SW480 (cell line): ENCODE measurements at places on chromosomes 2 and 18.

- DNase-seq: peak; percentile 79
Measured at GRCh38 chr2:23940718-23941620, 706 bp downstream of the UBXN2A start.

- DNase-seq: no peak
Measured at GRCh38 chr18:70991577-70991976, 702.7 kb downstream of the SOCS6 start.

GRCh38 chr18:4720518-4720917 is 265.4 kb upstream of the DLGAP1 start:
- no peak for DNase-seq

GRCh38 chr2:202848813-202849212 is 22.8 kb downstream of the ICA1L start:
- no peak for DNase-seq

- no peak for DNase-seq
Measured at GRCh38 chr18:70425236-70425635, 136.4 kb downstream of the SOCS6 start.

DNA sequence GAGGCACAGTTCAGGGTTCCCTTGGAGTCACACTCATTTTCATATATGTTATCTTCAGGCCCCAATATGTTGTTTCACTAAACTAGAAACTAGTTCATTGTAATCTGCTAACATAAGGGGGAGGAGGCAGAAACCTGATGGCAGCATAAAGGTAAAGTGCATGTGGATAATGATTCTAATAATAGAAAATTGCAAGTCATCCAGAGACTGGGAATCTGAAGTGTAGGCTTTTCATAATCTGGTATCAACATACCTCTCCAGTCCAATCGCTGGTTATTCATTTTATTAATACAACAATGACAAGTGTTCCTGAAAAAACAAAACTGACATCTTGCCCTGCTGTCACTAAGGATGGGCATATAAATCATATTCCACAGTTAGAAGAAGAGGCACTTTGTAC is 326.3 kb upstream of the ZNF804A start:
- DNase-seq: no peak

GRCh38 chr2:114293355-114293754 is 149.1 kb upstream of the DPP10 start:
- no peak for DNase-seq

- no peak for DNase-seq
Measured at GRCh38 chr2:58950795-58951462, 709.8 kb upstream of the FANCL start.

- DNase-seq: no peak
Measured at GRCh38 chr2:211930331-211930730, 608.3 kb downstream of the ERBB4 start.

DNA sequence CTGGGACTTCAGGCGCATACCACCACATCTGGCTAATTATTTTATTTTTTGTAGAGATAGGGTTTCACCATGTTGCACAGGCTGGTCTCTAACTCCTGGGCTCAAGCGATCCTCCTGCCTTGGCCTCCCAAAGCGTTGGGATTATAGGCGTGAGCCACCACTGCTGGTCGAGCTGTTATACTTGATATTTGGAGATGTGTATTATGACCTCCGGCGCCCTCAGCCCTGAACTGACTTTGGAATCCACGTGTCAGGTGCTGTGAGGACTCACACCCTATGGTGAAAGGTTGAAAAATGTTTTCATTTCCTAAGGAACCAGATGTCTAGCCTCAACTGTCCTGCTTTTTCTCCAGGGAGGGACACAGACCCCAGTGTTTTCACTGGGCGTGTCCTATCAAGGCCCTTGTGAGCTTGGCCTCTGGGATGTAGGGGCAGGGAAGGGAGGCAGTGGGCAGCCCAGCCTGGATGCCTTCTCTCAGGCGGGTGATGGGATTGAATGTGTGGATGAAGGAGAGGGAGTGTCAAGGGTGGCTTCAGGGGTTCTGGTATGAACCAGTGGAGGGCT is 56.4 kb upstream of the HAAO start:
- no peak for DNase-seq

DNA sequence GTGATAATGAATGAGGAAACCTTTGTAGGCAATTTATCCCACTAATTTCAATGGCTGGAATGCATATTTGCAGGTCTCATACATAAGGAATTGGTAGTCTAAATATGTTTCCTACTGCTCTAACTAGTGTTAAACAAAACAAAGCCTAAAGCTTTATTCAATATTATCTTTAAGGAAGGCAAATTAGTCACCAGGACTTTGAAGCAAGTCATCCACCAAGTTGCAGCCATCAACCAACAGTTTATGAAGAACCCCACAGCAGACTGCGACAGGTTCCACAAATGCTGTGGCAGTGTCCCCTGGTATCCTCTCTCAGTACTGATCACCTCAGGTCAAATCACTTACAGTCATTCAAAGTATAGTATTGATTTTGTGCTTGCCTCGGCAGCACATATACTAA is 181.5 kb upstream of the ZFP36L2 start:
- no peak for DNase-seq

GRCh38 chr2:45674035-45674816 is 22.8 kb downstream of the PRKCE start:
- no peak for DNase-seq

DNA sequence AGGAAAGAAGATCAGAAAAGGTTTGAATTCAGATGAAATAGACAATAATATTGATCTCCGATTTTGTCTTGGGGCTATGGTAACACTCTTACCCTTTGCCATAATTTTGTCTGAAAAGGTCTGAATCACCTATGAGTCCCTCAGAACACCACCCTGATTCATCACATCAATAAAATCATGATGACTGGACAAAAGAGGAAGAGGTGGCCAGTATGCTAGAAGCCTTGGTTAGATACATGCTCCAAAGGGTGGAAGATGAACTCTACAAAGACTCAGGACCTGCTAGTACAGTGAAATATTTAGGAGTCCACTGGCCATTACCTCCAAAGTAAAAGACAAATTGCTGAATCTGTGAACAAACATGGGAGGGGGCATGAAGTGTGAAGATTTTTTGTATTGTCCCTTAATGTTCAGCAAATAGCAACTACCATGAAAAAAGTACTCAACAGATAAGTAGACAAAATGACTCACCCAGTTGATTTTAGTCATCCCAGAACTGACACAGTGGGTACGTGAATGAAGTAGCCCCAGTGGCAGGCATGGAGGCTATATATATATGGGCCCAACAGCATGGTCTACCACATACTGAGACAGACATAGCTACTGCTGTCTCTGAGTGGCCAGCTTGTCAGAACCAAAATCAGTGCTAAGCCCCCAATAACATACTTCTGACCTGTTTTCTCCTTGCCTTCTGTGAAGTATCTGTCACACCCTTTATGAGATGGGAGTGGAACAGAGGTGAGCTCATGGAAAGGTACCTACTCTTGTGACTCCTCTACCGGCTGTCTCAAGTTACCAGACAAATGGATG is 36.5 kb upstream of the GLS start:
- peak; percentile 49 for DNase-seq

DNA sequence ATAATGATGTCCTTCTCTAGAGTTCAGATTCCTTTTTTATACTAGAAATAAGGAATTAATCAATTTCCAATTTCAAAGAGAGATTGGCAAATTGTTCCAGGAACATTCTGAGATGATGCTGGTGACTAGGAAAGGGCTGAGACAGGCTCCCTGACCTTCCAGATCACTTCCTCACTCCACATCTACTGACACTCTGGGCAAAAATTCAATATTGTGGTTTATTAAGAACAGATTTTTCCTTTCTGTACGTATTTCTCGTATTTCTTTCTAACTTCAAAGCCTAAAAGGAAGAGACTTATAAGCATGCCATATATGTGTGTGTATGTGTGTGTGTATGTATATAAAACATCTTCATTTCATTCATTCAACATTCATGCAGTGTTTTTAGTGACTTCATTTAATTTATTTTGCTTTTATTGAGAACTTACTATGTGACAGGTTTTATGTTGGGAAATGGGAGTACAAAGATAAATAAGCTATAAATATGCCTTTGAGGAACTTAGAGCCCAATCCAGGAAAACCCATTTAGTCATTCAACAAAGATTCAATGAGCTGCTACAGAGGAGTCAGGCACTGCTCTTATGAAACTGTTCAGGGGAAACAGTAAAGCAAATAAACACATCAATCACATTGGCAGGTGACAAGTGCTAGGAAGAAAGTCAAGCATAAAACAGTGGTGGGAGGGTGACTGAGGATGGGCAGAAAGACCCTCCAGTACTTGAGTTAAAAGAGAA is 137.9 kb downstream of the RDH14 start:
- no peak for DNase-seq

GRCh38 chr18:10410472-10411308 is 43.7 kb upstream of the APCDD1 start:
- peak; percentile 94 for DNase-seq

GRCh38 chr2:27092696-27093429 is 6.3 kb downstream of the KHK start:
- DNase-seq: no peak

DNA sequence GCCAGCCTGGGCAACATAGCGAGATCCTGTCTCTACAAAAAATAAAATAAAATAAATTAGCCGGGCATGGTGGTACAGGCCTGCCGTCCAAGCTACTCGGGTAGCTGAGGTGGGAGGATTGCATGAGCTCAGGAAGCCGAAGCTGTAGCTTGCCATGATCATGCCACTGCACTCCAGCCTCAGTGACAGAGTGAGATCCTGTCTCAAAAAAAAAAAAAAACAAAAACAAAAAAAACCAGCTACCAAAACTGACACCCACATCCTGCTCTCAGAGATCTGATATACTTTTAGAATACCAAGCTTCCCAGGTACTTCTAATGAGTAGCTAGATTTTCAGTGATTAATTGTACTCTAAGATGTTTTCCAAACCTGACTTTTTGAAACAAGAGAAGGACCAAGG is 74.0 kb downstream of the TTC27 start:
- DNase-seq: no peak

GRCh38 chr2:100248044-100248330 is 74.3 kb downstream of the LONRF2 start:
- no peak for DNase-seq

DNA sequence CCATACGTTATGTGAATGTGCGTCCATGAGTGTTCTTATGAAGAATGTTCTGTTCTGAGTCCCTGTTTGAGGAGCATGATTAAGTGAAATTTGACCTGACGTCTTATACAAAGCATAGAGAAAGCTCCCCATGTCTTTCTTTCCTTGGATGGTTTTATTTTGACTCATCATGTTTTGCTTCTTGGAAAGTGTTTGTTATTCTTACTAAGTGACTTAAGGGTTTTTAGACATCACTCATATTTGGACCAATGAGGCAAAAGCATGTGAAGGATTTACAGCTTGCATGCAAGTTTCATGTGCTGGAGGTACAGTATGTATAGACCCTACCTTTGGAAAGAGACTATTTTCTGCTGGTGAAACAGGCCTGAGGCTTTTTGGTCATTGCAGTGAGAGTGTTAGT is 33.5 kb upstream of the ZEB2 start:
- no peak for DNase-seq

DNA sequence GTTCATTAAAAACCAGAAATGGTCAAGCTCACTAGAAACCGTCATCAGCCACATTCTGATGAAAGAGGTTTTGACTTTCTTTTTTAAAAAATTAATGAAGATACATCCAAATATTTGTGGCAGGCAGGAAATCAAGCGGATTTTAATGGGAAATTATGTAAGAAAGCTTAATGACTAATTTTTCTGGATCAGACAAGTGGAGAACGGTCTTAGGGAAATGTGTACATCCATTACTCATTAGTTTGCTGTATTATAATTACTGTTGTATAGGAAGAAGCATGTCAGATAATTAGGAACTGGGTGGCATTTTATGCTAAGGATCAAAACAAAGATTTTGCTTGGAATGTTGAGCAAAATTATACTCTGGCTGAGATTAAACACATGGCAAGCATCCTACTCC is 39.4 kb downstream of the AGAP1 start:
- DNase-seq: no peak

GRCh38 chr2:192148241-192148619 is 46.5 kb downstream of the TMEFF2 start:
- no peak for DNase-seq

DNA sequence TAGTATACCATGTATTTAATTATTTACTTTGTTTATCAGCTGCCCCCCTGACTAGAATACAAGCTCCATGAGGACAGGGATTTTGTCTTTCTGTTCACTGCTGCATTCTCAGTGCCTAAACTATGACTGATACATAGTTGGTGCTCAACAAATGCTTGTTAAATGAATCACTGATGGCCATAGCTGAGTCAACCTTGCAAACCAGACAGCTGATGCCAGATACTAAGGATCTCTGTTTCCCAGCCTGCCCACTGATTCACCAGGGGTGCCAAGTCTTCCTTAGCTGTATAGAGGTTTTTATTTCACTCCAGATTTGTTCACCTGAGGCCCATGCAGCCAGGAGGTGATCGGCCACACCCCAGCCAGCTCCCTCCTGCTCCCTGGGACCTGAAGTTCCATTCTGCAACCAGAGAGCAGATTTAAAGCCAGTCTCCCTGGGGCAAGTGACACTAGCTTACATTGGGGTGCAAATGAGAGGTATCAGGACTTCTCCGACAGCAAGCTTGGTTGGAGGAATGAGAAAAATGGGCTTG is 92.2 kb downstream of the C1QL2 start:
- DNase-seq: no peak

GRCh38 chr2:20599861-20600461 is 50.9 kb downstream of the HS1BP3 start:
- DNase-seq: no peak

DNA sequence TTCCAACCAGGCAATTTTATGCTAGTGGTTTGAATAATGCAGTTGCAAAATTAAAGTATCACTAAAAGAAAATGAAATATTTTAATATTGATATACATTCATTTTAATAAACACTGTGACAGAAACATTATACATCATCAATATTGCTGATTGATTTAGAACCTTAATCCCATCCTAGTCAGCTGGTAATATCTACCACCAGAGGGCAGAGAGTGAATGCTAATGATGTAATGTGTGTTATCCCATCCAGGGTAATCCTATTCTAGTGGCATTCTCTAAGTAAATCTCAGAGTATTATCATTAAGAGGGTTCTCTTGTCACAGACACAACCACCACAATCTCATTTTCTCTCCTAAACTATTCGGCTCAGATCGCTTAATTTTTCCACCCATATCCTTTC is 477.4 kb downstream of the CPS1 start:
- no peak for DNase-seq

DNA sequence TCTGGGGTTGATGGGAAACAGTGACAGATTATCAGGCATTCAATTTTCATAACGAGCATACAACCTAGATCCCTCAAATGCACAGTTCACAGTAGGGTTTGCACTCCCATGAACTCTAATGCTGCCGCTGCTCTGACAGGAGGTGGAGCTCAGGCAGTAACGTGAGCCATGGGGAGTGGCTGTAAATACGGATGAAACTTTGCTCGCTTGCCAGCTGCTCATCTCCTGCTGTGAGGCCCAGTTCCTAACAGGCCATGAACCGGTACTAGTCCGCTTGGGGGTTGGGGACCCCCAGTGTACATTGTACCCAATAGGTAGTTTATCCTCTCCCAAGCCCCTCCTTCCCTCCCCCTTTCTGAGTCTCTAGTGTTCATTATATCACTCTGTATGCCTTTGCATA is 94.6 kb downstream of the PTH2R start:
- peak; percentile 49 for DNase-seq

- DNase-seq: peak; percentile 54
Measured at GRCh38 chr2:62197011-62197924, 1.4 kb downstream of the B3GNT2 start.
